ENCODE measurements at places on chromosomes 2 and 18. TPM values are rescaled to one million over a fixed set of nuclear protein-coding genes. Genes with fewer than 3 reads are reported as not detected.

- no peak for DNase-seq
Observed at GRCh38 chr2:138841459-138841858, 61.3 kb upstream of the NXPH2 start.

GRCh38 chr2:241926541-241927311 is 57.2 kb downstream of the RTP5 start:
- DNase-seq: peak; percentile 50

DNA sequence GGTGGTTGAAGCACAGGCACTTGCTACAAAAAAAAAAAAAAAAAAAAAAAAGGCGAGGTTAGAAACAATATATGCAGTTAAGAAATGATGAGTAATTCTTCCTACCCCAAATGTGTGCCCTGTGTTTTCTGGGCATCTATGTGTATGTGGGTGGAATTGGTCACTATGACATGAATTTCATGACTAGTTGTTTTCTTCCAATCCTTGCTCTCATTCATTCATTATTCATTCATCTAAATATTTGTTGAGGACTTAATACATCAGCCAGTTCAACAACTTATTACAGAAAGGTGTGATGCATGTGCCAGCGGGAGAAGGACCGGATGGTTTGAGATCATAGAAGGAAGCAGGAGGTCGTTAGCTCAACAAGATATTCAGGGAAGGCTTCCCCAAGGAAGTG is 8.3 kb upstream of the EGR4 start:
- no peak for DNase-seq

DNA sequence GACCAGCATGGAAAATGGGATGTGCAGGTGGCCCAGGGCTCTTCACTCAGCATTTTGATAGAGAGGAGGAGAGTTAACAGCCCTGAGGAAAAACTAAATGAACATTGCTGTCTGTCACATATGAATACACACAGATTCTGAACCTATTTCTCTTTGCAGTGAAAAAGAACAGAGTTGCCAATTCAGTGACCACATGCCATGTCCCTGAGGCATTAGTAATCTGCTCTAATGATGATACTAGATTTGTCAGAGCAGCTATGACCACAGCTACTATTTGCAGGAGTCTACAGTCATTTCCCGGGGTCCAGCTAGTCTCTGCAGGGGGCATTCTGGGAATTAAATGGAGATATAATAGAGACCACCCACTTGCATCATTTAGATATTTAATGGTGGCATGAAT is 267.6 kb downstream of the TMX3 start:
- DNase-seq: no peak

- no peak for DNase-seq
Observed at GRCh38 chr2:26067980-26068507, 34.2 kb downstream of the RAB10 start.

DNA sequence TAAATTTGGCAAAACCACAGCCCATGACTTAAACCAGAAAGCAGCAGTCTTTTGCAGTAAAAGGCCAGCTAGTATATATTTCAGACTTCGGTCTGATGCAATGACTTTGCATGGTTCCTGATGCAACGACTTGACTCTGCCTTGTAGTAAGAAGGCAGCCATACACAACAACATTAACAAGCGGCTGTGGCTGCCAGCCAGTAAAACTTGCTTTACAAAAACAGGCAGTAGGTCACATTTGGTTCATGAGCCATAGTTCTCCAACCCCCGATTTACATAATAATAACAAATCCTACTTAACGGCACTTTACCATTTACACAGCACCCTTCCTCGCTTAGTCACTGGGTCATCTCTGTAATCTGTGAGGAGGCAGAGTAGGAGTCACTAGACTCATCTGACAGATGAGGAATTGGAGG is 410.3 kb downstream of the LRATD1 start:
- no peak for DNase-seq

GRCh38 chr2:195117011-195117410 is 540.0 kb upstream of the SLC39A10 start:
- DNase-seq: no peak

DNA sequence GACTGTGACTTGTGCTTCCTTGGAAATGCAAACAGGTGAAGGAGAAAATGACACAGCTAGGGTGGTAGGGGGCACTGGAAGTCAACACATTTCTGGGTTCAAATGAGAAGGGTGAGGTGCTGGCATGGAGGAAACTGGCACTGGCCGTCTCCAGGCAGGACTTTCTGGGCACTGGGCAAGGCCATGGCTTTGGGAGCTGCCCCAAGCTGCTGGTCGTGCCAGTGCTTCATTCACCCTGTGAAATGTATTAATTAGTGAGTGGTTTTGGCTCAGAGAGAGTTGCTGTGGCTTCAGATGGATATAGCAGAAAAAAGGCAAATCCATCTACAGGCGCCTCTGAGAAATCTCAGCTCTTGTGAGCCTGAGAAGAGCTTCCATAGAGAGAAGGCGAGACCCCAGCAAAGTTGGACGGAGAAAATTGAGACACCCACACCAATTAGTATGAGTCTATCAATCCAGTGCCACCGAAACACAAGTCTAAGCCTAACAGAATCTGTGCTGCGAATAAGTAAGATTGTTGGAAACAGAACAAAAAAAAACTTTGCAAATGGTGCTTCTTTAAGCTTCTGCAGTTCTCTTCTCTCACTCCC is 202.1 kb upstream of the TNP1 start:
- no peak for DNase-seq

DNA sequence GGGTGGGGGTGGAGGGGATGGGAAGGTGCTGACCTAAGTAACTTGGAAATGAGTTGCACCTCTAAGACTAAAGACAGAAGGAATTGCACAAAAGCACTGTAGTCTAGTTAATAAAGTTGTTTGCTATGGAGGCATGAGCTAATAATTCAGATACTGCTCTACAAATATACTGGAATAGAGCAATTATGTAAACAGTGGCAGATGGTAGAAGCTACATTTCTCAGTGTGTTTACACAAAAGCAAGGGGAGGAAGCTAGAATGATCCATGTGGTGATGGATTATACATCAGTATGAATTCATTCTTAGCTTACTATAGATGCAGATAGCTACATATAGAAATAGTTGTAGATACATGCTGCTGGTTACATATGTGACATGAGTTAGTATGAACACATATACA is 27.6 kb upstream of the UBE2F start:
- DNase-seq: no peak

DNA sequence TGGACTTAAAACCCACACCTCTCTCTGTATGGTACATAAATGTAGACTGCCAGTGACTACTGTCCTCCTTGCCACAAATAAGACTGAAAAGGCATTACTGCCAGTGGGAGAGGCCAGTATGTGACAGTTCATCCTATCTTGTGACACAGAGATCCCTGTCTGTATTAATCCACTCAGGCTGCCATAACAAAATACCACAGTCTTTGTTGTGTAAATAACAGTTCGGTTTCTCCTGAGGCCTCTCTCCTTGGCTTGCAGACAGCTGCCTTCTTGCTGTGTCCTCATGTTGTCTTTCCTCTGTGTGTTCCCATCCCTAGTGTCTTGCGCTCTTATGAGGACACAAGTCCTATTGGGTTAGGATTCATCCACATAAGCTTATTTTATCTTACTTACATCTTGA is 46.4 kb upstream of the IL1RL1 start:
- DNase-seq: no peak

GRCh38 chr2:109370399-109371035 is 241.5 kb downstream of the SH3RF3 start:
- peak; percentile 42 for DNase-seq

- DNase-seq: peak; percentile 57
Observed at GRCh38 chr18:77207540-77207939, 42.1 kb upstream of the GALR1 start.

DNA sequence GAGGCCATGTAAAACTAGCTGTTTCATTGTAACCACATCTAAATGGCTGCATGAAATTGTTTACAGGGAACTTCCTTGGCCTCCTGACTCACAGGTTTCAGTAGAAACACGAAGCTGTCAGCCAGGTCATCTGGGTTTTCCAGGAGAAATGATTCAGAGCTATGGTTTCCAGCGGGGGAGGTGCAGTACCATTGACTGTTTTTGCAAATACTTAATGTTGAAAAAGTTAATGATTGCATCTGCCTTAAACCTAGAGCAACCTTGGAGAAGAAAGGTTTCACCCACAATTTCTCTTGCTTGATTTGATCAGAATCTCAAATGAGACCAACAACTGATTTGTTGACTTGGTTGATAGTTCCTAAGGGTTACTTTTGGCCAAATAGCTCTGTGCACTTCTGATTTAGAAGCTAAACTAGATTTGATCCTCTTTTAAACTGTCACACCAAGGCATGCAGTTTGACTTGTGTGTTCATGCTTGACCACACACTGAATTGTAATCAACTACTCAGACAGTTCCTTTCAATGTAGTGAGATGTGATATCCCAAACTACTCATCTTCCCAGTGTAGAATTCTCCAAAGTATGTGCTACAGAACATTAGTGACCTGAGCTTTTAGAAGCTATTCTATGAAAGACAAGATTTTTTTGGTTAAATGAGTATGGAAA is 193.5 kb upstream of the CHST9 start:
- peak; percentile 11 for DNase-seq

- no peak for DNase-seq
Observed at GRCh38 chr2:85183076-85183475, 49.9 kb downstream of the TCF7L1 start.

- no peak for DNase-seq
Observed at GRCh38 chr2:9094117-9094516, 90.6 kb upstream of the MBOAT2 start.

GRCh38 chr2:52629531-52629930 is 1138.1 kb upstream of the CHAC2 start:
- DNase-seq: no peak

DNA sequence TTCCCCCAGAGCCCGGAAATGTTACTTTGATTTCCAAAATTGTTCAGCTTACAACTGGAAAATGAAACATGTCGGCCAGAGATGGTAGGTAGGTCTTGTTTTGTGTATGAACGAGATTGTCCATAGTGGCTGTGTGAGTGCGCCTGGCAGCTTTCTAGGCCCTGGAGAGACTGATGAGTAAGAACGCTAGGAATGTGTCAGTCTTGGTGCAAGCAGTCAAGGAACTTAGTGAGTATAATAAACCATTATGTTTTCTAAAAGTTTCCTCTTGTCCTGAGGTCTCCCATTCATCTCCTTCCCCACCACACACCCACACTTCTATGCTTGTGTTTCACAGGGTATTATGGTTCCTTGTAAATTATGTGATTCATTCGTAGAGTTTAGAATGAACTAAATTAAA is 234.2 kb downstream of the CDH2 start:
- no peak for DNase-seq

GRCh38 chr18:48975817-48976649 is 25.3 kb upstream of the SMAD7 start:
- peak; percentile 71 for DNase-seq

- no peak for DNase-seq
Observed at GRCh38 chr2:157061799-157062198, 195.7 kb upstream of the GALNT5 start.

- no peak for DNase-seq
Observed at GRCh38 chr2:24734741-24735140, 58.5 kb downstream of the PTRHD1 start.

DNA sequence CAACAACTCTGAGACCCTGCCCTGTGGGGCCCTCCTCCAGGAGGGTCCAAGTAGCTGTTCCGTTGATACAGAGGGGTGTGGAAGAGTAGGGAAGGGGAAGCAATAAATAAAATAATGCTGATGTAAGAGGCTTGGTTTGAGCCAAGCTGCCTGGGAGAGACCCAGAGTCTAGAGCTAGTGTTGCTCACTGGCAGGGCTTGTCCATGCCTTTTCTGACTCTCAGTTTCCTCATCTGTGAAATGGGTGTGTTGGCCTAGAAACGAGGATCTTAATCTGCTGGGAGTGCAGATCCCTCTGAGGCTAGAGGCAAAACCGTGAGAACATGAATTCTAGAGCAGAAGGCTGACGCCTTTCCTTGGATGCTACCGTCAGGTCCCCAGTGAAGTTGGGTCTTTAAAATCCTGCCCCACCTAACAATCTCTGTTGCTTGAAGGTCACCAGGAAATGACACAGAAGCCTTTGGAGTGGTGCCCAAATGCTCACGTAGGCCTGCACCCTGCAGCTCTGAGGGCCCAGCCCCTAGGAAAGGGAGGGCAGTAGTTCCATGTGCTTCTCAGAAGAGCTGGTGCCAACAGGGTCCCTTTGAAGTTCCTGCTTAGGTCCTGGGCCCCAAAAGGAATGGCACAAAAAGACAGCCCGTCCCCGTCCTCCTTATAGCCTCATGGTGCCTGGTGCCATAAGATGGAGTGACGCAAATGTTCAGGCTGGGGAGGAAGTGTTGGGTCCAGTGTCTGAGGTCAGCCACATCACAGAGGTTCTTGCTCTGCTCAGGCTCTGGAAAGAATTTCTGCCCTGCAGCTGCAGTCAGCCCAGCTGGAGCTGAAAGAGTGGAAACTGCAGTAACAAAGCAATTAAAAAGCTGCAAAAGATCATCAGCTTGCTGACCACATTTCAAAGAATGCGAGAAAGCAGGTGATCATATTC is 73.2 kb upstream of the SMAD2 start:
- peak; percentile 91 for DNase-seq

- no peak for DNase-seq
Observed at GRCh38 chr2:225824748-225825449, 425.4 kb downstream of the NYAP2 start.

DNA sequence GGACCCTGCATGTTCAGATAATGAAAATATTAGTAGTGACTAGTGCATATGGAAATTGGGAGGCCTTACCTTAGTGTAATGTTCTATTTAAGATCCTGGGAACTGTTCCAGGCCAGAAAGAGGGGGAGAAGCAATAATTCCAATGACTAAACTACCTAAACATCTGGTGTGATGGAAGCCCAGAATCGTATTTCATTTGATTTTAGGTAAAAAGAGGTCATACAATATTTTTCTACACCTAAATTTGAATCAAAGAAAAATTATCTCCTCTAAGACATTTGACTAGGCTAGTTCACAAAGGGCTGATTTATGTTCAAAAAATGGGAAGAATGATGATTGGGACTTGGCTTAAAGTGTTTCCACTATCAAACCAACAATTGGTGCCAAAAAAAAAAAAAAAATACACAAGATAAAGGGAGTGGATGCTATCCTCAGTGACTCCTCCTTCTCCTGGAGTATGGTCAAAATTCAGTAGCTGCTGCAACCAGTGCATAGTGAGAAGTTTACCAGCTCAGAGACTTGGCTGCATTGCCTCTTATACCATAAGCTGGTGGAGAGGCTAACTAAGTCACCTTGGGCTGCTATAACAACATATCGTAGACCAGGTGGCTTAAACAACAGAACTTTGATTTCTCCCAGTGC is 1038.3 kb upstream of the ACVR2A start:
- no peak for DNase-seq

The GPR45 gene
- total RNA-seq: not detected

The BCL2 gene
- total RNA-seq: 5.0 TPM

The CCDC102B gene
- 5.4 TPM for total RNA-seq

The KRTCAP3 gene
- 4.2 TPM for total RNA-seq

The RAX gene
- not detected for total RNA-seq

All from adrenal gland (tissue), 19 donors.